ENCODE measurements at places on chromosomes 11 and 22.

GRCh38 chr11:22577854-22578253 is 47.8 kb downstream of the FANCF start:
- no peak for DNase-seq

DNA sequence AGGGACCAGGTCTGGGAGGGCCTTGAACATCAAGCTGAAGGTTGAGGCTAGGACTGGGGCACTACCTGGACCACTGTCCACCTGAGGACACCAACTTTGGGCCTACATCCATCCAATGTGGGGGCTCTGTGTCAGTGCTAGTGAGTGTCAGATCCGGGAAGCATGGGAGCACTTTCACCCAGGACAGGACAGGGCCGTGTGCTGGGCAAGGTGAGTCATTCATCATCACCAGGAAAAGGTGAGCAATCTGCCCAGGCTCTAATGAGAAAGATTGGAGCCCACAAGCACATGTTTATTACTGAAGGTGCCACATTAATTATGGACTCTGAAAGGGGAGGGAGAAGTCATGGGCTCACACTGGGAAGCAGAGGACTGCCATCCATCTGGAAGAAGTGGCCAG is 39.7 kb upstream of the DRD2 start:
- DNase-seq: no peak

DNA sequence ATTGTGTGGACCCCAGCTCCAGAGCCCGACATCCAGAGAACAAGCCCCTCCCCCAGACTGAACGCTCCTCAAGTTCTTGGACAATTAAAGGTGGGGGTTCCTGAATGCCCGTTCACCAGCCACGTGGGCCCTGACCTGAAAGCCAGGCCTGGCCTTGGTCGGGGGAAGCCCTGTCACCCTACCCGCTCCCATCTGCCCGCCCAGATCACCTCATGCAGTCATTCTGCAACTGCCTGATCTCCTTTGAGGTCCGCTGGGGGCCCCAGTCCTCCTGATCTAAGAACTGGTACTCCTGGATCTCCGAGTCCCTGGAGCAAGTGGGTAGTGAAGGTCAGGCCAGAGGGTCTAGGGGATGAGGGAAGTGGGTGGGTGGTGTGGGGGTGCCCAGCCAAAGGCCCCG is 9.1 kb upstream of the NAALADL1 start:
- DNase-seq: no peak

GRCh38 chr22:37045958-37046357 is 5.6 kb upstream of the KCTD17 start:
- DNase-seq: no peak

DNA sequence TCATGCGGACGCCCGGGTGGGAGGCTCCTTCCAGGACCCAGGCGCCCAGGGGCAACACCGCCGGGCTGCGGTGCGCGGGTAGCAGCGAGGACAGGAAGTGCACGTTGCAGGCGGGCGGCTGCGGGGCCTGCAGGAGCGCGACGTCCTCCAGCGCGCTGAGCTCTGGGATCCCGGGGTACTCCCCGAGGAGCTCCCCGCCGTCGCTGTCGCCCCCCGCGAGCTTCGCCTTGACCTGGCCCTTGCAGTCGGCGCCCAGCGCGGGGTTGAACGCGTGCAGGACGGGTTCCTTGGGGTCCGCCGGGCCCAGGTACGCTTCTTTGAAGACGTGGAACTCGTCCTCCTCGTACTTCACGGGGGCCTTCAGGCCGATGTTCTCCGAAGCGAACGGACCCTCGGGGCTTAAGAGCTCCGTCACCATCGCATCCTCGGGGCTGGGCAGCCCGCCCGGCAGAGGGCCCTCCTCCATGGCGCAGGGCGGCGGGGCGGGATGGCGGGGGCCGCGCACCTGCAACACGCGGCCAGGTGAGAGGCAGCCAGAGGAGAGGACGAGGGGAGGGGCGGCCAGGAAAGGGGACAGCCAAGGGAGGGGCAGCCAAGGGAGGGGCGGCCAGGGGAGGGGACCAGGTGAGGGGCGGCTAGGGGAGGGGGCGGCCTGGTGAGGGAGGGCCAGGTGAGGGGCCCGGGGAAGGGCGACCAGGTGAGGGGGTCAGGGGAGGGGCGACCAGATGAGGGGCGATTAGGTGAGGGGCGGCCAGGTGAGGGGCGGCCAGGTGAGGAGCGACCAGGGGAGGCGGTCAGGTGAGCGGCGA is 921 bp downstream of the TESMIN start:
- DNase-seq: no peak

- DNase-seq: peak; percentile 43
Measured at GRCh38 chr11:120385110-120385509, 48.9 kb downstream of the ARHGEF12 start.

GRCh38 chr11:3947061-3947460 is 91.6 kb downstream of the STIM1 start:
- DNase-seq: no peak

DNA sequence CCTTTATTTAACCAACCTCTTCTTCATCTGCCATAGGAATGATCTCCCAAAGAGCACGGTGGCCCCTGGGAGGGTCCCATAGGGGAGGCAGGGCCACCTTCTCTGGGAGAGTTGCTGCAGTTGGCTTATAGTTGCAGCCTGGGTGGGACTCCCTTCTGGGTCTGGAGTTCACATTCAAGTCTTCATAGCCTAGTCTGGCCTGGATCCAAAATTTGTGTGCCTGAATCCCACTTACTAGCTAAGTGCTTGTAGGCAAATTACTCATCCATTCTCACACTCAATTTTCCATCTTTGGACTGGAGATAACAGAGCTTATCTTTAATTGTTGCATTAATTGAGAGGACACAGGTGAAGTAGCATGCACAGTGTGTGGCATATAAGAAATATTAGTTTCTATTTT is 163.6 kb downstream of the GRIK4 start:
- no peak for DNase-seq

GRCh38 chr22:45882881-45883810 is 93.8 kb downstream of the WNT7B start:
- no peak for DNase-seq

DNA sequence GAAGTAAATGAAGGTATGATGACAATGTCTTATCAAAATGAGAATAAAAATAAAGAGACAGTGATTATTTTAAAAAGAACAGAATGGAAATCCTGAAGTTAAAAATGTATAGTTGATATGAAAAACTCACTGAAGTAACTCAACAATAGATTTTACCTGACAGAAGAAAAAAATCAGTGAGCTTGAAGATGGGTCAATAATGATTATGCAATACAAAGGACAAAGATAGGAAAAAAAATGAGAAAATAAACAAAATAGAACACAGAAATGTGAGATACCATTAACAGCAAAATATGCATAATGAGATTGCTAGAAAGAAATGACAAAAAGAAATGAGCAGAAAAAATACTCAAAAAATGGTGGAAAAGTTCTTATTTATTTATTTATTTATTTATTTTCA is 19.1 kb upstream of the APLNR start:
- no peak for DNase-seq

All from NCI-H2227 treated with DMSO at 0.1 percent for 48 hours (cell line).